ENCODE measurements at places on chromosomes 2 and 18.

GRCh38 chr2:110904116-110904778 is 171.9 kb downstream of the ACOXL start:
- DNase-seq: no peak

DNA sequence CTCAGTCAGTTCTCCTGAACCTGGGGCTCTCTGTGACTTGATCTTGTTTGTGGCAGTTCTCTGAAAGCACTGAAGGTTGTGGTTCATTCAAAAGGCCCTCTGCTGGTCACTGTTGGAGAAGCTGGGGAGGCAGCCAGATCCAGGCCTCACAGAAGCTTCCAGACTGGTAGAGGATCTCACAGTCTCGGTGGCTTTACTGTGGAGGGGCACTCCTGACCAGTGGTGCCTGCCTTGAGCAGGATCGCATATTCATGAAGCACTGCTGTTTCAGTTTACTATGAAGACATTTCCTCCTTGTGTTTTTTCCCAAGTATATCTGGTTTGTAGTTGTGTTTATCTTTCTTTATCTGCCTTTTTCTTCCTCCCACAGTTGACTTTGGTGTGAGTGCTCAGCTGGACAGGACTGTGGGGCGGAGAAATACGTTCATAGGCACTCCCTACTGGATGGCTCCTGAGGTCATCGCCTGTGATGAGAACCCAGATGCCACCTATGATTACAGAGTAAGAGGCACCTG is 133.9 kb downstream of the MAP4K4 start:
- DNase-seq: peak; percentile 75

- DNase-seq: no peak
Observed at GRCh38 chr2:25491003-25491696, 149.4 kb upstream of the DNMT3A start.

- no peak for DNase-seq
Observed at GRCh38 chr18:63022429-63023022, 297.0 kb downstream of the BCL2 start.

GRCh38 chr2:117786520-117786919 is 28.0 kb upstream of the DDX18 start:
- no peak for DNase-seq

DNA sequence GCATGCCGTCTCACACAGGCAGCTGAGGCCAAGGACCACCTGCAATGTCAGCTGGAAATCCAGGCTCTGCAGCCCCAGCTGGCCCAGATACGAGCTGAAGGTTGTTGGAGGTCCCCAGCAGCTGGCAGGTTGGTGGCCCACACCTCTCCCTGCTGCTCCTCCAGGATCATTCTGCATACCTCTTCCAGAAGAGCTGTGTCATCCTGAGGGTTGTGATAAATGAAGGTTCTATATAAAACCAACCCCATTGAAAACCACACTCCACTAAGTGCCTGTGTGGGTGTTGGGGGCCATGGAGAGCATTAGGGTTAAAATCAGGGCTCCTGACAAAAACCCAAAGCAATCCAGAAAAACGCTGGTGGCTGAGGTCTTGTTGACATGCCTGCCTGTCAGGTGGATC is 50.4 kb downstream of the C1QL2 start:
- no peak for DNase-seq

GRCh38 chr2:1081451-1082225 is 131.0 kb downstream of the SNTG2 start:
- DNase-seq: no peak

DNA sequence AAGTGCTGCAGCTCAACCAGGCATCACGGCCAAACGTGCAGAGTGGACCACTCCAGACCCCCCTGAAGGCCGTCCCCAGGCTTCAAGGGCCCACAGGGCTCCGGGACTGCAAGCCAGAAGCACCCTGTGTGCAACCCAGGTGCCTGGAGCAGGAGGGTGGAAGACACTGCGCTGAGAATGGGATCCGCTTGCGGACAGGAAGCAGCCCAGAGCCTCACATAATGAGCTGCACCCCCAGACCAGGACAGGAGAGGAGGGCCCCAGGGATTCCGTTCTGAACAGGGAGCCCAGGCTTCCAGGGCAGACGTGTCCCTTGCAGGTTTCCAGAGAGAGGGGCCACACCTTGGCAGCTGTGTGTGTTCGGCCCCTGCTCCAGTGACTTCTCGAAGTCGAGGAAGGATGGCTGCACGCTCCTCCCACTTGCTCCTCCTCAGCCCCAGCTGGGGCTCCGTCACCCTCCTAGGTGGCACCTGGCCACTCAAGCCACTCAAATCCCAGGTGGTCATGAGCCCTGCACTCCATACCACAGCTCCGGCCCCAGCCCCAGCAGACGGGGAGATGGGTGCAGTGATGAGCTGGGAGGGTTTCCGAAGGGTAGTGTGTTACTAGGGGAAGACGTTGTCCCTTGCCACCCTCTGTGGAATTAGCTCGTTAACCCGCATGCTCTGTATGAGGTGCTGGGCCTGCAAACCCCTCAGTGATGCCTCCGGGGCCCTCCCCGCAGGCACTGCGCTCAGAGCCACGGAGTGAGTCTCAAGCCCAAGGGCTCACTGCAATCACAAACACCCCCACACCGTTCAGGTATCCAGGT is 79.2 kb downstream of the NDUFA10 start:
- DNase-seq: no peak

DNA sequence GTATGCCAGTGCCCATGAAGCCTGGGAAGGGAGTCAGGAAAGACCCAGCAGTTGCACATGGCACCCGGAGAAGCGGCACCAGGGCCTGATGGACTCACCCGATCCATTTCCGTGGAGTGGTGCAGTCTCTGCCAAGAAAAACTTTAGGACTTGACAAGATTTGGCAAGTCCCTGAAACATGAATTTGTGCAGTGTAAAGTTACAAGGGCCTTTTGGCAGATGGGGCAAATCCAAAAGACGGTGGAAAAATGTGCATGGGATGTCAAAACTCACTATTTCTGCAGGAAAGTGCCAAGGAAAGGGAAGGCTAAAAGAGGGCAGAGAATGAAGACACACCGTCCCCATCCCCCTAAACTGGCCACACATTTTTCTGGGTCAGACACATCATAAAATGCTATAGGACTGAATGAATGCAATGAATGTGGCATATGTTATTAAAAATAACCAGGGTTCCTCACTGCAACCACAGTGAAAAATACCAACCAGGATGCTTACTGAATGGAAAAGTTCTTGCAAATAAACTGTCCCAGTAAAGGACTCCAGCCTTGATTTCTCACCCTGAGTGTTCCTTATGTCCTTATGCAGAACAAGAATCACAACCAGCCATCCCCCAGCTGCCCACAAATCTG is 173.5 kb upstream of the SIX2 start:
- no peak for DNase-seq

DNA sequence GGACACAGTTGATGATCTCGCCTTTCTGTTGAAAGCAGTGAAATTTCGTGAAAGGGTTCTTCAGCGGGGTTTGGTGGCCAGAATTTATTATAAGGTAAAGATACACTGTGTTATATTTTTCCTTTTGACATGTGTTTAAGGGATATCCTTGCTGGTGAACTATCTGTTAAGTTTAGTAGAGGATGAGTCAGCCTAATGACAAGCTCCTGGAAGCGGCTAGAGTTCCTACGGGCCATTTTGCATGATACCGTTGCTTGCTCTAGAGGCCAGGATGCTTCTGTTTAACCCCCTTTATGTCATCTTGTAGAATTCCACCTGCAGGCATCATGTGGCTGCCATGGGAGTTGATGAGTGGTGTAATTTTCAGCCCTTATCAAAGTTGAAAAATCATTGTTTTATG is 124.8 kb upstream of the BCL2L11 start:
- DNase-seq: no peak

- DNase-seq: no peak
Observed at GRCh38 chr2:98503481-98504105, 58.9 kb downstream of the INPP4A start.

- no peak for DNase-seq
Observed at GRCh38 chr18:24785019-24785418, 324.6 kb downstream of the HRH4 start.

GRCh38 chr18:48994044-48994651 is 43.4 kb upstream of the SMAD7 start:
- DNase-seq: no peak

DNA sequence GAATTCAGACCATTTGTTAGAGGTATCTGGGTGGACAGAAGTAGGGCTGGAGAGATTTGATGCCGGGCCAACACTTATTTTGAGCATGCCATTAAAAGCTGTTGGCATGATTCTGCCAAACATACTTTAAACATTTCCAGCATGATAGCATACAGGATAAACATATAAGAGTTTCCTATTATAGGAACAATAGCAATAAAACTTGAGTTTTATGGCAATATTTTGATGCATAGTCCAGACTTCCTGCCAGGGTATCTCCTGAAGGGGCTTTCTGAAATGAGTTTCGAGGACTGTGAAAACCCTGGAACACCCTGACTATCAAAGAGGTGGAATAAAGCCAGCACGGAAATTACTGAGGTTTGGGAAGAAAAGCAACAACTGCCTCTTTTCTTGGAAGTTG is 1398.0 kb upstream of the NXPH2 start:
- no peak for DNase-seq

DNA sequence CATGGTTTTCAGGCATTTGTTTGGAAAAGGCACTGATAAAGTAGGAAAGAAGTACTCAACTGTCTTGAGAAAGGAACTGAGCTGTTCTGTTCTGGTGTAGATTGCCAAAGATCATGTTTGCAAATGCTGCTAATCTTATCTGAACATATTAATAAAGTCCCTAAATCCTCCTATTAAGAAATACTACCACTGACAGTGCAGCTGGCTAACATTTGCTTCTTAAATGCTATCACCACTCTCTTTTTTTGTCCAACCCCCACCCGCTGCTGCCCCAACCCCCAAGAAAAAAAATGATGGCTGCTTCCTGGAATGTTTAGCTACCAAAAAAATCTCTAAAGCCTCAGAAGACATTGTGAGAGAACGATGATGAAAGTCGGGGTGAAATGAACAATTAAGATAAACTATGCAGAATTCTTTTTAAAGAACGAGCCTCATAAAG is 130.7 kb downstream of the CCBE1 start:
- no peak for DNase-seq

GRCh38 chr2:69083235-69083748 is 70.3 kb downstream of the ANTXR1 start:
- no peak for DNase-seq

GRCh38 chr2:3472966-3473365 is 46.4 kb downstream of the ADI1 start:
- DNase-seq: no peak

GRCh38 chr2:74414441-74414840 is 7.0 kb downstream of the C2orf81 start:
- DNase-seq: no peak

DNA sequence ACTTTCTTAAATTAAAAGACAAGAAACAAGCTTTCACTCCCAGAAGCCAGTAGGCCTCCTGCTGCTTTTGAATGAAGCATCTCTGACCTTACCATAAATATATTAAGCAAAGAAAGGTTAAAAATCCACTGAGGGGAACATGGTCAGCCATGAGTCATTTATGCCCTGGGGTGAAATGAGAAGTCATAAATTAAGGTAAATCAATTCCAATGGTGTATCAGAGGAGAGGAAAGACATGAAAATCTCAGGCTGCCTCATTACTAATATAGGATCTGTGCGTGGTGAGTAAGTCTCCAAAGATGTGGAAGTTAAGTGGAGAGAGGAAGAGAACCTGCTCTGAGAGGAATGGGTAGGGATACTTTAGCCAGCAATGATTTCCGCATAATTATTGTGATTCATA is 292.3 kb upstream of the CHAC2 start:
- no peak for DNase-seq

- no peak for DNase-seq
Observed at GRCh38 chr2:156215656-156216055, 116.9 kb downstream of the NR4A2 start.

DNA sequence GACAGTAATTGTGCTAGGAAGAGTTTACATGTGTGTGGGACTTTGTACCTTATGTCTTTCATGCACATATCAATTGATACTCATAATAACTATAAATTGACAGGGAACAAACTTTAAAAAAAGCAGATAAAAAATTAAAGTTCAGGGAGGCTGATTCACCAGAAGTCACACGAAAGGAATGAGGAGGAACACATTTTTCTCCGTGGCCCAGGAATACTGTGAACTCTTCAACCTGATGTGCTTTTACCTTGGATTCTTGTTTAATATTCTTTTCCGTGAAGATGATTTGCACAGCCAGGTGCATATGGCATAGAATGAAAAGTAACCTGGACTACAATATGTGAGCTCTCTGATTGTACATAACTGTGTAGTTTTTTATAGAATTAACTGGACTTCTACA is 326.3 kb downstream of the CDH7 start:
- DNase-seq: no peak

DNA sequence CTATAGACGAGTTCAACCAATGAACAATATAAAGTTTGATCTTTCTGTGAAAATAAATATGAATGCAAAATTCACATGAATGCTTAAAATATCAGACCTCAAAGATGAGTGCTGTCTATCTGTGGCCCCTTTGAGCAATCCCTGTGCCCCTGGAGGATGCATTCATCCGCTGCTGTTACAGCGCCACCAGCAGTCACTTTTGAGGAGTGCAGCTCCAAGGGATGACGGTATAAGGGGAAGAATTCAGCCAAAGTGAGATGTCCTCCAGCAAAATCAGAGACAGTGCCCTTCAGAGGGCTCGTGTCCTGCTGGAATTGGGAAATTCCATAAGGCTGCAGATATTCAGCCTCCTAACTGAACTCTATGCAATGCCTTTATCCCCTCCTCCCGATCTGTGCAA is 12.0 kb upstream of the CHRNA1 start:
- DNase-seq: no peak

DNA sequence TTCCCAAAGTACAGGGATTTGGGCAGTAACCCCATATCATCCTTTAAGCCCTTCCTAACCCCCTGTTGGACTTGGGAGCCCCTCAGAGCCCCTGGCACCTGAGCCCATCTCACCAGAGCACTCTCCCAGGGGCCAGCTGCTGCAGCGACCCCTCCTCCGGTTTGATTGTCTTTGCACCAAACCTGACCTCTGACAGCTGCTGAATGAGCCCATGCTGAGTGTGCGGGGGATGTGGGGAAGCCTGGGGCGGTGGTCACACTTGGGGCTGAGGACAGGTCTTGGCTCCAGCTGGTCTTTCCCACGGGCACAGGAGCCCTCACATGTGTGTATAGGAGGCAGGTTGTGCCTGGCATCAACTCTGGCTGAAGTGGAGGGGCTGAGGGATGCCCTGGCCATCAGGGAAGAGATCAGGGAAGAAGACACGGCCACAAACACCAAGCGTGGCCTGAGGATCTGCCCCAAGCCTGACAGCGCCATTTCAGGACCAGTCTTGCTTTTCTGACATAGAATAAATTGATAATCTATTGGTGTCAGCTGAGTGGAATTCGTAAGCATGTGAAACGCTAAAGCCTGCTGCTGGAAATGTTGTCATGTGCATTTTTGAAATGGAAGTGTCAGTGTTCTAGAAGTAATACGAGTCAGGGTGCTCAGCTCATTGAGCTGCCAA is 102.4 kb downstream of the ACKR3 start:
- DNase-seq: no peak

DNA sequence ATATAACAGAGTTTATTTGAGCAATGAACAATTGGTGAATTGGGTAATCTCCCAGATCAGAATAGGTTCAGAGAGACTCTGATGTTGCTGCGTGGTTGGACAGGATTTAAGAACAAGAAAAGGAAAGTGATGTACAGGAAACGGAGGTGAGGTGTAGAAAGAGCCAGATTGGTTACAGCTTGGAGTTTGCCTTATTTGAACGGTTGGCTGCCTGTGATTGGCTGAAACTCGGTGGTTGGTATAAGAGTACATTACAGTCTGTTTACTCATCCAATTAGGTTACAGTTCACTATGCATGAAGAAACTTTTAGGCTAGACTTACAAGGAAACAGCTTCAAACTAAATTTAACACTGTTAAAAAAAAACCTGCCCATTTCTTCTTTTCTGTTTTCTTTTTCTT is 68.0 kb upstream of the CABLES1 start:
- DNase-seq: no peak

GRCh38 chr2:7428454-7429204 is 511.4 kb downstream of the RNF144A start:
- DNase-seq: no peak

Data from MM.1S (cell line).